ENCODE measurements at places on chromosomes 5 and 9. TPM values are rescaled to one million over a fixed set of nuclear protein-coding genes. Genes with fewer than 3 reads are reported as not detected.

The N4BP3 gene
- 0.18 TPM for total RNA-seq

The ZNF169 gene
- 4.0 TPM for total RNA-seq

The DOCK8 gene
- total RNA-seq, result 0.18 TPM

The TEK gene
- 3.8 TPM for total RNA-seq

The POU5F2 gene
- 3.1 TPM for total RNA-seq

The PCDHB16 gene
- total RNA-seq, result 0.25 TPM

The ENHO gene
- not detected for total RNA-seq
